ENCODE measurements at places on chromosomes 12 and 14.

GRCh38 chr12:97967831-97968230 lies 505.2 kb downstream of the RMST start:
- DNase-seq: no peak

GRCh38 chr14:68762953-68763764 lies 29.7 kb downstream of the ZFP36L1 start:
- DNase-seq: no peak

DNA sequence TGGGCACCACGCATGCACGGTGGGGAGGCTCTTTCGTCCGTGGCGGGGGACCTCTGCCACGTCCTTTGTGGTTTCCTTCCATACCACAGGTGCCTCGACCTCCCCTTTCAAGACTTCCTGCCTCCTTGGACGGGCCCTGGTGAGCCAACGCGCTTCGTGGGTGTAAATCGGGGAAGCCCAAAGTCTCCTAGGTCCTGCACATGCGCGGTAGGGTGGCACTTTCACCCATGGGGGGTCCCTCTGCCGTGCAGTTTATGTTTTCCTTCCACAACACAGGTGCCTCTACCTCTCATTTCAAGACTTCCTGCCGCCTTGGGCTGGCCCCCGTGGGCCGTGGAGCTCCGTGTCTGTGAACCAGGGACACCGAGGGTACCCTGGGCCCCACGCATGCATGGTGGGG lies 349.7 kb downstream of the ALG10 start:
- no peak for DNase-seq

GRCh38 chr12:15966426-15966825 lies 55.3 kb downstream of the DERA start:
- no peak for DNase-seq

- DNase-seq: no peak
Measured at GRCh38 chr12:92193063-92193462, 47.4 kb upstream of the BTG1 start.

GRCh38 chr12:1546931-1547640 lies 47.3 kb downstream of the FBXL14 start:
- no peak for DNase-seq

DNA sequence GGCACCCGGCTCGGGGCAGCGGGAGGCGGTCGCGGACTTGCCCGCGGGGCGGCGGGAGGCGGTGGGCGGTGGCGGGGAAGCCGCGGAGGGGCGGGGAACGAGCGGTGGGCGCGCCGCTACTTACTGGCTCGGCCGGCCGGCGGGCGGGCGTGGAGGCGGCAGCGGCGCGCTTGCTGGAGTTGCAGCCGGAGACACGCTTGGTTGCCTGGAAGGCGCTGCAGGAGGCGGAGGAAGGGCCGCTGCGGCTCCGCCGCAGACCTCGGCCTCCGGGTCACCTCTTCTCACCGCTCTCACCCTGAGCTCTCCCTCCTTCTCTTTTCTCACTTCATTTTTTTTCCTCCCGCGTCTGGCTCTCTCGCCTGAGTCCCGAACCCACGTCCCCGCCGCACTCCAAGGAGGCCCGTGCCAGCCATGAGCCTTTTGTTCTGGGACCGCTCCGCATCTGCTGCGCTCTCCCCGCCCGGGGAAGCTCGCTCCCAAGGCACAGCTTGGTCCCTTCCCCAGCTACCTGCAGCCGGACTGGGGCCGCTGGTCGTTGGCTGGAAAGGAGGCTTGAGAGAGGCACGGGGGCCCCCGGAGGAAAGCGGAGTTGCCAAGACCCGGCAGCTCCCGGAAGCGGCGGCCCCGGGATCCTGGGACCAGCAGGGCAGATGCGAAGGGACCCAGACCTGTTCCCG lies 592 bp upstream of the KCNK10 start:
- DNase-seq: peak; percentile 83

- DNase-seq: peak; percentile 53
Measured at GRCh38 chr12:19431407-19432308, 7.6 kb upstream of the AEBP2 start.

DNA sequence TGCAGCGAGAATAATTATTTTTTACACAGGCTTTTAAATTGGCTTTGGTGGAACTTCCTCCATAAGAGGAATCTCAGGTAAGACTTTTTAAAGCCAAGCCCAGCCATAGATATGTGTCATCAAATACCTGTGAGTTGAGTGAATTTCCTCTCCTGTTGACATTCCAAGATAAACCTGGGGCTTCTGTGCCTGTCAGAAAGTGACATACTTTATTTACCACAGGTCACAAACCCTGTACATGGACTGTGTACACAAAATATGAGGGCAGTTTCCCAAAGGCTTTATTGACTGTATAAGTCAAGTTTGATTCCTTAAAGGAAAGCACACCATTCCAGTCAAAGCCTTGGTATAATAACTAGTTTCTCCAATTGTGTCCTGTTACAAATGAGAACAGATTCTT lies 25.9 kb upstream of the SRSF5 start:
- DNase-seq: no peak

DNA sequence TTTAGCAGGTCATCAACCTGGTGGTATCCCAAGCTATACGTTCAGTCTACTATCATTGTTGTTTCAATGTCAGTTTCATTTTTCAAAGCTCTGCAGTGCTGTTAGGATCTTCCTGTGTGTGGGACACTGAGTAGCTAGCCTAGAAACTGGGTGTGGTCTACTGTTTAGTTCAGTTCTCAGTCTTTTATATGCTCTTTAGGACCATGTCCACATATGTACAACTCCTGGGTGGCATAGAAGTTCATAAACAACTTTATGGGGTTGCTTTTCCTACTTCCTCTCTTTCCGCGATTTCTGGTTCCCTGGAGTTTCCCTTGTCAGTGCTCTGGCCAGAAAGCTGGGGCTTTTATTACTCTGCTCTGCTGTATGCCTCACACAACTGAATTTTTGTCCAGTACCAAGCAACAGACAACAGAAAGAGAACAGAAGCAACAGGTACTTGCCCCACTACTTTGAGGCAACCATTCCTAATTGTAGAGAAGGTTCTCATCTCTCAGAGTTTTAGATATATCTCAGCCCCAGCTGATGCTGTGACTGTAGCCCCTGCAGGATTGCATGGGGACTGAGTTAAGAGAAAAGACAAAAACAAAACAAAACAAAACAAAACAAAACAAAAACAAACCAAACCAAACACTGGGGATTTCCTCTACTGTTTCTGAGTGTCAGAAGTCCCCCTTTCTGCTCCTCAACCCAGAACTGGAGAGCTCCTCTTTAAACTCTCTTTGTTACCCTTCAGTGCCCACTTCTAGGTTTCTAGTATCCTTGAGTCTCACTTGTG lies 30.3 kb downstream of the MIS18BP1 start:
- DNase-seq: no peak

GRCh38 chr12:74871817-74872216 lies 334.2 kb downstream of the ATXN7L3B start:
- DNase-seq: no peak

Data from GM06990 (cell line).